BJ (cell line): ENCODE measurements at places on chromosomes 4 and X. TPM values are rescaled to one million over a fixed set of nuclear protein-coding genes. Genes with fewer than 3 reads are reported as not detected.

RENBP gene
- polyA plus RNA-seq: 0.36 and 0.43 TPM in 2 replicates

SLC35A2 gene
- polyA plus RNA-seq: 42.4 and 69.3 TPM in 2 replicates

GRCh38 chr4:91037951-91038350 lies 910.8 kb downstream of the CCSER1 start:
- DNase-seq: no peak

DNA sequence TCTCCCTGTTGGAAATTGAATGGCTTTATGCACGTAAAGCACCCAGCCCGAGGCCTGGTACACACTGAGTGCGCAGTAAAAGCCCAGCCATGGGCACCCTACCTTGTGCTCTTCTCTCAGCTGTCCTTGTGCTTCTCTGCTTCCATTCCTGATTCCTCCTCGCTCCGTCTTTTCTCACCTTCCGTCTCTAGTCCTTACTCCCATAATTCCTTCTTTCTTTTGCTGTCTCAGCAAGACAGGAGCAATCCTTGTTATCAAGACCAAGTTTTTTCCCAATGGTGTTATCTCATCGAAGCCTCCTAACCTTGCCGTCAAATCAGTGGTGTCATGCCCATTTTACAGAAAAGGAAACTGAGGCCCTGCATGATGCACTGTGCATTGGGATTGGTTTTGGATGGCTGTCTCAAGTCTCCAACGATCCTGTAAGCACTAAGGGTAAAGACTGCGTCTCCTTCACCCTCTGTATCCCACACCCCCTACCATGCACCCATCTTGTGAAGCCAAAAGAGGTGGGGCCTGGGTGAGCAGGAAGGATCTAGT lies 30.1 kb downstream of the CYTL1 start:
- DNase-seq: no peak

- no peak for DNase-seq
Measured at GRCh38 chrX:96551322-96551872, 133.2 kb upstream of the DIAPH2 start.
